SK-N-SH treated with all-trans-retinoic acid at 6 μM for 48 hours (cell line): ENCODE measurements at places on chromosomes 1 and 21.
A peak's percentile ranks its signal among the peaks of the same experiment; 100 is the strongest.

DNA sequence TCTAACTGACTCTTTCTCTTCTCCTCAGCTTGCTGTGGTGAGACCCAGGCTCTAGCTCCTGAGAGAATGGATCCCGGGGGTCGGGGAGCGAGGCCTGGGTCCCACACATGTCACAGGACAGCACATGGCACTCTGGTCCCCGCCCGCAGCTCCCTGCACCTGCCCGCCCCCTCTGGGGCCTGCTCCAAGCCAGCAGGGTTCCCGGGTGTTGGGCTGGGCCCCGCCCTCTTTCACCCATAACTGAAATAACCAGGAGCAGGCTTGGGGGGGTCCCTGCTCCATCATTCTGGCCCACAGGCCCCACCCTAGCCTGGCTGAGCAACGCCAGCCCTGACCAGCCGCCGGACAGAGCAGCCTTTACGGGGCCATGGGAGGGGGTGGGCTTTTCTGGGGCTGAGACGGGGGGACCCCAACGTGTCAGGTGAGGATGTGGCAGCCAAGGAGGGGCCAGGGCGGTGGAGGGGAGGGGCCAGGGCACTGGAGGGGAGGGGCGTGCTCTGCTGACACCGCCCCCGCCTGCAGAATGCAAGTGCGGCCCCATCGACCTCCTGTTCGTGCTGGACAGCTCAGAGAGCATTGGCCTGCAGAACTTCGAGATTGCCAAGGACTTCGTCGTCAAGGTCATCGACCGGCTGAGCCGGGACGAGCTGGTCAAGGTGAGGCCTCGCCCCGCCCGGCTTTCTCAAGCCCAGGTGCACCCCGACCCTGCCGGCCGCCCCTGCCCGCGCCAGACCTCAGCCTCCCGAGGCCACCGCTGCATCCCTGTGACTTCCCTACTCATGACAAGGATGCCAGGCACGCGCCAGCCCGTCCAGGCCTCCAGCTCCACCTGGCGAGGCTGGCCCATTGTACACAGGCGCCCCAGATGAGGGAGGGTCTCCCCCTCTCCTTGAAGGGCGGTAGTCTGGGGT is 19.4 kb downstream of the COL6A1 start:
- ATAC-seq = no peak

DNA sequence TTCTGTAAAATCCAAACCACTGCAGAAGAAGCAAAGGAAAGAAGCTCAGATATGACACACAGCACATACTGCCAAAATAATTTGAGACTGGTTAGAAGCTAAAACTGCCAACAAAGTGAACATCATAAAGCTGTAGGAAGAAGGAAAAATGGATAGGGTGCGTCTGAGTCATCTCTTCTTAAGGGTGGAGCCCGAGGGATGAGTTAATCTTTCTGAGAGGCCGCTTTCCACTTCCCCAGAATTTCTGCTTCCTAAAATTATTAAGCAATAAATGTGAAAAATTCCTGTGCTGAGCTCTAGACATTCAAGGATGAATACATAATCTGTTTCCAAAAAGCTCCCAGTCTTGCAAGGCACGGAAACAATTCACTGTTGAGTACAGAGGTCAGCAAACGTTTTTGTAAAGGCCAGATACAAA is 20.1 kb downstream of the PPT1 start:
- peak; percentile 69 for ATAC-seq

GRCh38 chr1:245197911-245198379 is 43.2 kb downstream of the KIF26B start:
- ATAC-seq = peak; percentile 73

DNA sequence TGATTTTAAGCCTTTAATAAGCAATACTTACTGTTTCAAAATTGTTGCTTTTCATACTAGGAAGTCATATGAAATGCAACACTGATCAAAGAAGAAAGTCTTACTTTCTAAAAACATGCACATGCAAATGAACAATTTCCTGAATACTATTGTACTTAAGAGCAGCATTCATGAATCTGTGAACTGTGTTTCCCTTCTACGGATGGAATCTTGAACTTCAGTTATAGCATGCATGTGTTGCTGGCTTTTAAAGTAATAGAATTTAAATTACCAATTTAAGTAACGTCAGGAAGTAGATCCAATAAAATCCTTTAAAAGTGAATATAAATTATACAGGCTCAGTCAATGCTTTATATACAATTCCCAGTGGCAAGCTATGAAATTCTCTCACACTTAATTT is 348.9 kb downstream of the KCNT2 start:
- no peak for ATAC-seq

DNA sequence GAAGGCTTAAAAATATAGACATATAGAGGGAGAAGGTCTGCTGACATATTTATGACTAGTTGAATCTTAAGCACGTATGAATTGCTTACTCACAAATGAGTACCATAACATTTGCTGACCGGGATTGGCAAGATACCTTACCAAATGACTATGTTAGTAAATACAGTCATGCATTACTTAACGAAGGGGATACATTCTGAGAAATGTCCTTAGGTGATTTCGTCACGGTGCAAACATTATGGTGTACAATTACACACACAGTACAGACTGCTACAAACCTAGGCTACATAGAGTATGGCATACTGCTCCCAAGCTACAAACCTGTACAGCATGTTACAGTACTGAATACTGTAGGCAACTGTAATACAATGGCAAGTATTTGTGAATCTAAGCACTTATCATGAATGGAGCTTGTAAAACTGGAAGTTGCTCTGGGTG is 19.4 kb upstream of the UBE2U start:
- ATAC-seq = no peak

DNA sequence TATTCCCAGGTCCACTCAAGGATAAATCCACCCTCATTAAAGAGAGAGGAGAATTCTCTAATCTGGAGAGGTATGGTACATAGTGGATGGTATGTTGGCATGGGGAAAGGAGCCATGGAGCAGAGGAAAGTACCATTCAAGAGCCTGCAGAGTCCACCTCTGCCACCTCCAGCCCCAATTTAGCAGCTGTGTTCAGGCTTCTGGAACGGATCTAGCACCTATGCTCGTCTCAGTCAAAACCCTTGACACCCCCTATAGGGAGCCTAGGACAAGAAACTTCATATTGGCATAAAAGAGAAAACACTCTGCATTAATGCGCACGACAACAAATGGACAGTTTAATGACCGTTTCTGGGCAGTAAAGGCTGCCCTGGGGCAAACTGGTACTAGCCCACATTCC is 161.1 kb upstream of the FAM78B start:
- ATAC-seq = no peak

DNA sequence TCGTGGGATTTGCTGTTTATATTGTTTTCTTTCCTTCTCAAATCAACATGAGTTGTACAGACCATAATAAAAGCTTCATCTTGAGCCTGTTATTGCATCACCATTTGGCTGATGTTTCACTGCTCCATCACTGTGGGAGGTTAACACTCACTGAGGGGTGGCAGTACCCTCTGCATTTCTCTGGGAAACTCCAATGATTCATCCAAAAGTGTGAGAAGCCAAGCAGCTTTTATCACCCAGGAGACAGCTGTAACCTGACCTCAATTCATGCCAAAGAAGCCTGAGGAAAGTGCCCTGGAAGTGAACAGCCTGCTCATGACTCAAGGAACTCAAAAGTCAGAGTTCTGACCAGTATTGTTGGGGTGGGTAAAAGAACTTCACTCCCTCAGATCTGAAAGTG is 84.1 kb downstream of the GPR88 start:
- peak; percentile 91 for ATAC-seq

GRCh38 chr1:94929351-94930217 is 2.7 kb upstream of the CNN3 start:
- no peak for ATAC-seq

DNA sequence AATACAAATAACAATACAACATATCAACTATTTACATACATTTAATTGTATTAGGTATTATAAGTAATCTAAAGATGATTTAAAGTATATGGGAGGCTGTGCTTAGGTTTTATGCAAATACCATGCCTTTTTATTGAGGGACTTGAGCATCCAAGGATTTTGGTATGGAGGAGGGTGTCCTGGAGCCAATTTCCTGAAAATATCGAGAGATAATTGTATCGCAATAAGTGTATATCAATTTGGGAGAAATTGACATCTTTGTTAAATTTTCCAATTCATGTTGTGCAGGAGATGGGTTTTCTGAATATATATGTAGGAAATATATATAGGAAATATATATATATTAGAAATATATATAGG is 63.5 kb downstream of the ATP1A1 start:
- ATAC-seq = no peak

DNA sequence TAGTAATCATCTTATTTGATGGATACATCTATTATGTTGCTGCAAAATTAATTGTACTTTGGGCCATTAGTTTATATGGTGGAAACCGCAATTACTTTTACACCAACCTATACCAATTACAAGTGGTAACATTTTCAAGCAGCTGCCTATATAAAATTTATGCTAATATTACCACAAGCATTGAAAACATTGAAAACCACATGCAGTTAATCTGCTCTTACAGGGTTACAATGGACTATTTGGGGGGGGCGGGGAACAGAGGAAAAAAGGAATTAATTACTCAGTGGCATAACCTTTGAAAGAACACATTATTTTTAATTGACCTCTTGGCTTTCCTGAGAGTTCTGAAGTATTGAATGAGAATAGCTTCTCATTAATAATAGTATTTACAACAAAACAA is 1793.2 kb downstream of the NCAM2 start:
- ATAC-seq = no peak

GRCh38 chr1:72432645-72433267 is 150.4 kb upstream of the NEGR1 start:
- ATAC-seq = no peak

GRCh38 chr1:76121850-76122249 is 47.3 kb downstream of the ST6GALNAC3 start:
- ATAC-seq = no peak

DNA sequence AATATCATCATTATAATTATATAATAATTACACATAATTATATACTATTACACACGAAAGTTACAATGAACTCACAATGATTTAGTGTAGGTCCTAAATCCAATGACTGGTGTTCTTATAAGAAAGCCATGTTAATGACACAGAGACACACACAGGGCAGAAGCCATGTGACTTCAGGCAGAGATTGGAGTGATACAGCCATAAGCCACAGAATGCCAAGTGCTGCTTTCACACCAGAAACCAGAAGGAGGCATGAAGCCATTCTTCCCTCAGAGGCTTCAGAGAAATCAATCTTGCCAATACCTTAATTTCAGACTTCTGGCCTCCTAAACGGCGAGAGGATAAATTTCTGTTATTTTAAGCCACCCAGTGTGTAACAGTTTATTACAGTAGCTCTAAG is 147.4 kb upstream of the KRTAP19-8 start:
- ATAC-seq = no peak

DNA sequence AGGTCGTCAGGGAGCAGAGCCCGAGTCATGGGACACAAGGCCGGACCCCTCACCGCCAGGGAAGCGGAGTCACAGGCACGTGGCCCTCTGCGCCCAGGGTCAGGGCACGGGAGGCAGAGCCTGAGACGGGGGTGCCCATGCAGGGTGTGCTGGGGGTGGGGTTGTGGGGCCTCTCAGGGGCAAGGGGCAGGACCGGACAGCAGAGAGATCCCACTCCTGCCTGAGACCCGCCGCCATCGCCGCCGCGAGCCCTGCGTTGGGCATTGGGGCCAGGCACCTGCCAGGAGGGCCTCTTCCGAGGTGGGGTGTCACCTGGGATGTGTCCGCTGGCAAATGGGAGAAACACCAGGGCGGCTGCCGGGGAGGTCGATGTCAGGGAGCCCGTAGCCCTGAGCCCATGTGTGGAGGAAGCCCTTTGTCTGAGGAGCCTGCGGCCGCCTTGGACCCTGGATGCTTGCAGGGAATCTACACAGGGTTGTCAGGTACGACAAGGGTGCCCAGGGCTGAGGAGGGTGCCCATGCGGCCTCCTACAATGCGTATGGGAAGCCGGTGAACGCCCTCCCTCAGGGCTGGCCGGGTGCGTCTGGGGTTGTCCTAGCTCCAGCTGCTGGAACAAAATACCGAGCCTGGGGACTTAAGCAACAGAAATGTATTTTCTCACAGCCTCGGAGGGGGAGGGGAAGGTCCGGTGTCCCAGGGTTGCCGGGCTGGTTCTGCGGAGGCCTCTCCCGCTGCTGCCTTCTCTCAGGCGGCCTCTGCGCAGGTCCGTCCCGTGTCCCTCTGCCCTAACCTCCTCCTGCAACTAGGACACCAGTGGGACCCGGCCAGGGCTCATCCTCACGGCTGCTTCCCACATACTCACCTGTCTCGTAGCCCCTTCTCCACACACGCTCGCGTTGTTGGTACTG is 16.4 kb upstream of the C1orf159 start:
- no peak for ATAC-seq

GRCh38 chr1:27981145-27981544 is 21.4 kb downstream of the XKR8 start:
- ATAC-seq = no peak

DNA sequence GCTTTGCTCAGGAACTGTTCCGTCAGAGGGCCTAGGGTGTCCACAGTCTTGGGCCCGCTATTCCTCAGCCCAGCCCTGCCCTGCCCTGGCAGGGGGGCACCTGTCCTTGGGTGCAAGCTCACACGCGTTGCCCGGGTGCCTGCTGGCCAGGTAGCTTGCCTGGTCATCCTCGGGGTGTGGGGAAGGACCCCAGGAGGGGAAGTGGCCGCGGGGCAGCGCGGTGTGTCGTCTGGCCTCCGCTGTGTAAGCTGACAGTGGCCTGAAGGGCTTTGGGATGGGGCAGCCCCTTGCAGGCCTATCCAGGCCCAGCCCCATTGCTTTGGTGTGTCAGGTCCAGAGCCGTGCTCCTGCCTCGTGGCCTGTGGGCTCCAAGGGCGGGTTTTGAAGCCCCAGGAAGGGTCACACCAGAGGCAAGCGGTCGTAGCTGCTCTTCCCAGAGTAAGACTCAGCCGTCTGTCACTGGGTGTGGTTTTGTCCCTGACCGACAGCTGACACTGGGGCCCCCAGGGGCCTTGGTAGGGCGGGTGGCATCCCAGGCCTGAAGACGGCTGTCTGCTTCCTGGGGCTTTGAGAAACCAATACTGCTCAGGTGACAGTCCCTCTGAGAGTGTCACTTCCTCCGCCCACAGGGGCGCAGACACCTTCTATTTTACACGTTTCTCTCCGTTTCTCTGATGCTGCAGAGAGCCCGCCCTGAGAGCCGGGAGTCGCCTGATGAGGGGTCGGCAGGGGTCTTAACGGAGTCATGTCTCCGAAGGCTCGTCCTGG is 72.1 kb downstream of the SKI start:
- ATAC-seq = no peak

GRCh38 chr1:59733443-59734141 is 81.2 kb upstream of the HOOK1 start:
- ATAC-seq = no peak
